Activated CD8-positive, alpha-beta memory T cell treated with anti-CD3 and anti-CD28 coated beads for 4 hours (primary cell): ENCODE measurements at places on chromosomes 1 and 21.
A peak's percentile ranks its signal among the peaks of the same experiment; 100 is the strongest.

- DNase-seq, result no peak
Observed at GRCh38 chr1:236016782-236017400, 48.0 kb downstream of the NID1 start.

DNA sequence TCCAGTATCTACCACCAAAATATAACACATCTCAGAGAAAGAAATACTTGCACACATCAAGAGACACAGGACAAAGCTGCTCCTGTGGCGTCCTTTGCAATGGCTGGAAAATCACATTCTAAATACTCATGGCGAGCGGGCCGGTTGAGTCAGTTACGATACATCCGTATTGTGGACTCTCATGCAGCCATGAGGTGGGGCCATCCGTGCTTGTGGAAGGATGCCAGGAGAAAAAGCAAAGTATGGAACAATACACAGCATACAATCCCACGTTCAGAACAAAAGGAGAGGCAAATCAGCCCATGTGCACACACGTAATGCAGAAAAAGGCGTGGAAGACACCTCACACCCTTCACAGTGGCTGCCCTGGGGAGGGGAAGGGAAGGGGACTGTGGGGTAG is 13.1 kb downstream of the ATP13A2 start:
- no peak for DNase-seq

- DNase-seq, result no peak
Observed at GRCh38 chr1:162329826-162330225, 46.8 kb downstream of the SPATA46 start.

DNA sequence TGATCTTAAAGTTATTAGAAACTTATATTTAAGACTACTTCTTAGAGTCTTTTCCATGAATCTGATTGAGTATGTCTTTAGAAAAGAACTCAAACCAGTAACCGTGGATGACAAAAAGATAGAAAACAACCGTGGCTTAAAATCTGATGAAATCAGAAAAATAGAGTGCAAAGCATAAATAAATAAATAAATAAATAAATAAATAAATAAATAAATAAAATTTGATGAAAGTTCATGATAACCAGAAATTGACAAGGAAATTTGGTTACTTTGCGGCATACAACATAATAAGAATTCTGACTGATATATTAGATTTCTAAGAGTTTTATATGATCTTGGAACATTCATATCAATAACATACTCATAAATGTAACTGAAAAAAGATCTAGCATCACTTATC is 152.1 kb downstream of the AK5 start:
- DNase-seq, result no peak

DNA sequence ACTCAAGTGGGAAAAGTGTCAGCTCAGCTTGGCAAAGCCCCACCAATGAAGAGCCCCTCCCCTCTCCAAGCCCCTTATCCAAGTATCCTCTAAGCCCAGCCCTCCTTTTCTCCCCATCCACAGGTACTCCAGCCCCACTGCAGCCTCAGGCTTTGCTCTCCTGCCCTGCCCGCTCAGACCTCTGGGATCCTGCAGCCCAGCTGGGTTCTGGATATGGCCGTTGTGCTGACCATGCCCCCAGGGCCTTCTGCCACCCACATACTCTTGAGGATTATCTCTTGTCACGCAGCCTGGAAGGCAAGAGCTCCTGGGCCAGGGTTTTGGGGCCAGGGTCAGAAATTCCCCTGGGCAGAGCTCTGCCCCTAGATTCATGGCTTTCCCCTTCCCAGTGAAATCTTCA is 4.7 kb downstream of the SHISA4 start:
- DNase-seq, result no peak

GRCh38 chr1:101293461-101294051 is 56.7 kb downstream of the S1PR1 start:
- peak; percentile 63 for DNase-seq

DNA sequence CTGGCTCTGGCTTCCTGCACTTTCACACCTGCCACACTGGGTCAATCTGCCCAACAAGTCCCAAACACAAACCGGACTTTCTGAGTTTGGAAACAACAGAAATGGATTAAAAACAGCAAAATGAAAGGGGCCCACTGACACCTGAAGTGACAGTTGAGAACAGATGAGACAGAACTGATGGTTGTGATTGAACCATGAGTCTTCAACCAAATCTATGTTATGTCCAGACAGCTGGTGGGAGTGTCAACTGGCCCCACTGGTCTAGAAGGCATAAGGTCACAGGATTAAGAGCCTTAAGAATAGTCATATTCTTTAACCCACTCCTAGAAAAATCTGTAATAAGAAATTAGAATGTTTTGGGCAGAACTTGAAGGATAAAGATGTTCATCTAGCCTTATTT is 13.0 kb upstream of the ATP13A2 start:
- no peak for DNase-seq

DNA sequence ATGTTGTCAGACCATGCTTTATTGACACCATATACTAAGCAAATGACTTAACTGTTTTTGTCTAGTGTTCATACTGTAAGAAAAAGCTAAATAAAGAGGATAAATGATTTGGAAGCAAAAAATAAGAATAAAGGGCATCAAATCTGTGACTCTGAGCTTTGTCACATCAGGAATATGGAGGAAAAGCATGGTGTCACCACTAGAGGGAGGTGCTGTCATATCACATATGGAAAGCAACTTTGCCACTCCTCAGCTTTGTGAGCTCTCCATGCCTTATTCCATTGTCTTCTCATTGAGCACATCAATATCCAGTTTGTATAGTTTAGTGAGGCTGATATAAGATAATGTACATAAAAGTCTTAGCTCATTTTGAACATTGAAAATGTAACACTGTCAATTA is 20.8 kb upstream of the GBP1 start:
- no peak for DNase-seq

DNA sequence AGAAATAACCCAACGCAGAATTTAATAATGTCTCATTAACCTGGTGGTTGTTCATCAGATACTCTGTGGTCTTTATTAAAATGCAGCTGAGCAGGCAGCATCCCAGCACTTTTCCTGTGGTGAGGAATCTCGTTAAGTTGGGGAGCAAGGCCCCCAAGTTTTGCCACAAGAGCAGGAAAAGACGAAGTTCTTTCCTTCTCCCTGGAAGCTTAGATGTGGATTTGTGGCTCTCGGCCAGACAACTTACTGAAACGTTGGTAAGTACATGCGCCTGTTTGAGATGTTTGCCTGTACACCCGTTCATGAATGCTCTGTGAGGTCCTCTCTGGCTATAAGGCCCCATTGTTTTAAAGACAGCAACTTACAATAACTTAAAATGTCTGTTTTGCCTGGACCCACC is 34.3 kb upstream of the PDE9A start:
- no peak for DNase-seq

- DNase-seq, result peak; percentile 56
Observed at GRCh38 chr21:25735646-25736597, 1.1 kb downstream of the GABPA start.

GRCh38 chr1:111769517-111770146 is 13.9 kb downstream of the DDX20 start:
- peak; percentile 11 for DNase-seq

DNA sequence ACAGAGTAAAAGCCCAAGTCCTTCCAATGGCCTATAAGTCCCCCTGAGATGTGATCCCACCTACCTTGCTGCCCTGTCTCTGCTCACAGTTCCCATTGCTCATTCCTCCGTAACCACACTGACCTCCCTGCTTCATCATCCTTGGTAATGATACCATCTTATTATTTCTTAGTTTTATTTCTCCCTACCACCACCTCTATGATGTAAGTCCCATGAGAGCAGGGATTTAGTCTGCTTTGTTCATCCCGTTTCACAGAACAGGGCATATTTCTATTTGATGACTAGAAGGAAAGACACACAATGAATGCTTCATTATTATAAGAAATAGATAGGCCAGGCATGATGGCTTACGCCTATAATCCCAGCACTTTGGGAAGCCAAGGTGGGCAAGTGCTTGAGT is 22.5 kb downstream of the NIBAN1 start:
- DNase-seq, result no peak

DNA sequence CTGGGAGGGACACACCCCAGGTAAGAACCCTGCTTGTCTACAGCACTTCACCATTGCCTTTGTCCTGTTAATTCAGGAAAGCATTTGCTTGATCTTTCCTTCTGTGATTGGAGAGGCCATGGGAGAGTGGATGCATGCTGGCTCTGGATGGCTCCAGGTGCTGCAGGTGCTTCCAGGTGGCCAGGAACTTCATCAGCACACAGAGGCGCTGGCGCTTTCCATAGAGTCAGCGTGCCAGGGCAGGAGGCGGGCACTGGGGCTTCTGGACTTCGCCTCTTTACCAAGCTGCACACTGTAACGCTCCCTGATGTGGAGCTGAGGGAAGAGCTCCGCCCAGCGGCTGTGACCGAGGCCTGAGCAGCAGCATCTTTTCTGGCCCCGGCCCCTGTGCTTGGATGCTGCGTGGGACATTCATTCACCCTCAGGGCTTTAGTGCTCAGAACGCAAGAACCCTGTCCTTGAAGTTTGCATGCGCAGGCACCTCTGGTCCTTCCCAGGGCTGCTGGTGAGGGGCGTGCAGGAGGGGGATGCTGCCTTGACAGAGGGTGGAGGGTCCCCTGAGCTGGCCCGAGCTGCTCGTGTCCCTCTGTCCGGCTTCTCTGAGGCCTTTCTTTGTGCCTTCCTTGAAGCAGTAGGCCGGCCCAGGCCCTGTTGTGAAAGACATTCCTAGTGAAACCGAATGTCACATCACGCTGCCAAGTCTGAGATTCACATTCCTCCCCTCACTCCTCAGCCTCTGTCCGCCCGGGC is 1.6 kb upstream of the MX2 start:
- DNase-seq, result no peak

DNA sequence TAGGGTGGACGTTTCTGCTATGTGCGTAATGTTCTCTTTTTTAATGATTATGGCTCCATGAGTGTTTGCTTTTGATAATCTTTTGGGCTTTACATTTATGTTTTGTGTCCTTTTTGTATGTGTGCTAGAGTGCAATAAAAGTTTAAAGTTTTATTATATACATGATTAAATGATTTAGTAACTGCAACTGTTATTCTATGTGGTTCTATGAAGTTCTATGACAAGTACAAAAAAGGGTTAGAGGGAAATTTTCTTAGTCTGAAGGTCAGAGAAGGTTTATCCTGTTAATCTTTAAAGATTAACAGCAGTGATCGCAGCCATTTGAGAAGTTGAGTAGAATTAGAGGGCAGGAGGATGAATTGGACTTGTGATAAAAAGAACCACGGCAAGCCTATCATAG is 386.4 kb upstream of the CHRM3 start:
- DNase-seq, result no peak

DNA sequence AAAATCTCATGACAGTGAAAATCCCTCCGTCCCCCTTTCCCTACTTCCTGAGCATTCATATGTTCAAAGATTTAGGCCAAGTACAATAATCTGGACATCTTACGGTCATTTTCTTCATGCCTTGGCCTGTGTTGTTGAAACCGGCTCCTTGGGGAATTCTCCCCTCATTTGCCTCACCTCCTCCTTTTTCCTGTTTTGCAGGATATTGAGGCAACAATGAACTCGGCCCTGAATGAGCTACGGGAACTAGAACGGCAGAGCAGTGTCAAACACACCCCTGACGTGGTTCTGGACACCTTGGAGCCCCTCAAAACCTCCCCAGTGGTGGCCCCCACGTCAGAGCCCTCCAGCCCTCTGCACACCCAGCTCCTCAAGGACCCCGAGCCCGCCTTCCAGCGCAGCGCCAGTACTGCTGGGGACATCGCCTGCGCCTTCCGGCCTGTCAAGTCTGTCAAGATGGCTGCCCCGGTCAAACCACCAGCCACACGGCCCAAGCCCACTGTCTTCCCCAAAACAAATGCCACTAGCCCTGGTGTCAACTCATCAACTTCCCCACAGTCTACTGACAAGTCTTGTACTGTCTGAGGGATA is 9.3 kb upstream of the IKBKE start:
- DNase-seq, result no peak

DNA sequence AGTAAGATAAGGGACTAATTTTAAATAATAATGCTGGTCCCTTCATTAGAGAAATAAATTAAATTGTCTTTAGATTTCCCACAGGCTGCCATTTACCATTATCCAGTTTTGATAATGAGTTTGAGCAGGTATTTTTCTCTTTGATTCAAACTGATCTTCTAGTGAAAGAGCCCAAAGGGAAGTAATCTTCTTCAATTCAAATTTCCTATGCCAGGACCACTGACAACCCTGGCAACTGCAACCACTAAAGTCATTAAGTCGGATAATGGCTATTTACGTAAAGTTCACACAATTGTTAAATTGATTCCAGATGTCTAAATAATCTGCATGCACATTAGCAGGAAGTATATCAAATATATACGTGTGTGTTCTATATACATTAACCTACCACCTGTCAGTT is 399.3 kb downstream of the PTPRC start:
- no peak for DNase-seq

GRCh38 chr21:44052830-44053226 is 40.7 kb downstream of the TRAPPC10 start:
- no peak for DNase-seq

DNA sequence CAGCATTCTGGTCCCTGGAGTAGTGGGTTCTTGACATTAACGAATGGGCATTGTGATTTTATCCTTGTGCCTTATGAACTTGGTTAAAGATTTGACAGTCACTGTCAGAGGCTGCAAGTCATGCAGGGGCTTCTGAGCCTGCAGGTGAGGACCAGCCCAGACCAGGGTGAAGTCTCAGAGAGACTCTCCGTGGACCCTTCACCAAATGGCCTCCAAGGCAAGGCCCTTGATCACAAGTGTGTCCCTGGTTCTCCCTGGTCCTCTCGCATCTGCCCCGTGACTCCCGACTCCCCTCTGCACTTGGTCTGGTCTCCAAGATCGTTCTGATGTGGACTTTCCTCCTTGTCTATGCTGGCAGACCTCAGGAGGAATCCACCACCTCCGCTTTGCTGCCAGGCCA is 476.5 kb upstream of the VAMP3 start:
- no peak for DNase-seq

- DNase-seq, result no peak
Observed at GRCh38 chr1:12012560-12013316, 6.6 kb upstream of the MIIP start.

DNA sequence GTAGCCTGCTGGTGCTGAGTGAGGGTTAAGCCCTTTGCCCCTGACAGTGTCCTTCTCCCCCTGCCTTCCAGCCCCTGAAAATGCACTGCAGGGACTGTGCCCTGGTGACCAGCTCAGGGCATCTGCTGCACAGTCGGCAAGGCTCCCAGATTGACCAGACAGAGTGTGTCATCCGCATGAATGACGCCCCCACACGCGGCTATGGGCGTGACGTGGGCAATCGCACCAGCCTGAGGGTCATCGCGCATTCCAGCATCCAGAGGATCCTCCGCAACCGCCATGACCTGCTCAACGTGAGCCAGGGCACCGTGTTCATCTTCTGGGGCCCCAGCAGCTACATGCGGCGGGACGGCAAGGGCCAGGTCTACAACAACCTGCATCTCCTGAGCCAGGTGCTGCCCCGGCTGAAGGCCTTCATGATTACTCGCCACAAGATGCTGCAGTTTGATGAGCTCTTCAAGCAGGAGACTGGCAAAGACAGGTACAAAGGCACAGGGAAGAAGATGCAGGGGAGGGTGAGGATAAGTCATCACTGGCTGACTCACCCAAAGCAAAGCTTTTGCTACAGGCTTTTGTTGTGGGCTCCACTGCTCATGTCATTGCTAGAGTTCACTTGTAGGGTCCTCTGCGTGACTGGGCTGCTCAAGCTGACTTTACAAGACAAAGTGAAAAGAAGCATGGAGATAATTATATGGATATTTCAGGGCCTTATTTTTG is 174.9 kb downstream of the PIGK start:
- DNase-seq, result no peak

GRCh38 chr1:182113879-182114626 is 52.5 kb upstream of the ZNF648 start:
- DNase-seq, result no peak
